ENCODE measurements at places on chromosomes 7 and 10. TPM values are rescaled to one million over a fixed set of nuclear protein-coding genes. Genes with fewer than 3 reads are reported as not detected.

DNA sequence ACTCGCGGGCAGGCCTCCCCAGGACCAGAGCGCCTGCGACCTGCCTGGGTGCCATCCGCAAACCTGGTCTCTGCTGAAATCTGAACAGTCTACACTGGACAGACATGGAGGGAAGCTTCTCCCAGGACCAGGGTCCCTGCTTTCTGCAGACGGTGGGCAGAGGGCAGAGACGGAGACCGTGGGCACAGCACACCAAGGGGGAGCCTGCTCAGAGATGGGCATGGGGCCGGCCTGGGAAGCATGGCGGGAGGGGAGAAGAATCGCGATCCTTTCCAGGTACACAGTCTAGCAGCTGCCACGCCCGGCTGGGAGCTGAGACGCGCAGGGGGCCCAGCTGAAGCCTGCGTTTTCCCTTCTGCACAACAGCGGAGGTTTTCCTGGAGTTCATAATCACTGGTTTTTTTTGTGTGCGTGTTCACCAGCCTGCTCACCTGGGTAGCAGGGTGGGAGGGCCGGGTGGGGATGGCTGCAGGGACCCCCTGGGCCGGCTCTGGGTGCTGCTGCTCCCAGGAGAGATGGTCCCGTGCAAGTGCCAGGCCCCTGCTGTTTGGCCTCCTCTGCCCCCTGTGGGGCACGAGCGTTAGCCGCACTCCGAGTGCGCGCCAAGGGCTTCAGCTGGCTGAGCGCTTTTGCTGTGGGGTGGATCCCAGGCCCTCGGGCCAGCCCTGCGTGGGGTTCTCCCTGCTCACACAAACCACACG is 448.8 kb downstream of the DNAJB6 start:
- DNase-seq, result no peak

GRCh38 chr10:45257600-45257999 is 57.8 kb downstream of the OR13A1 start:
- DNase-seq, result no peak

GRCh38 chr7:2214636-2215035 is 18.1 kb downstream of the MAD1L1 start:
- DNase-seq, result no peak

GRCh38 chr10:10043083-10043482 is 974.6 kb upstream of the CELF2 start:
- no peak for DNase-seq

Gene ASAH2
- 3.0 TPM for total RNA-seq

Gene UBE2D1
- 12.1 TPM for total RNA-seq

GRCh38 chr10:122282909-122283308 is 11.8 kb downstream of the BTBD16 start:
- no peak for DNase-seq

Gene WDR86
- total RNA-seq, result not detected

GRCh38 chr10:118918587-118918986 is 110.9 kb upstream of the NANOS1 start:
- DNase-seq, result peak; percentile 9

DNA sequence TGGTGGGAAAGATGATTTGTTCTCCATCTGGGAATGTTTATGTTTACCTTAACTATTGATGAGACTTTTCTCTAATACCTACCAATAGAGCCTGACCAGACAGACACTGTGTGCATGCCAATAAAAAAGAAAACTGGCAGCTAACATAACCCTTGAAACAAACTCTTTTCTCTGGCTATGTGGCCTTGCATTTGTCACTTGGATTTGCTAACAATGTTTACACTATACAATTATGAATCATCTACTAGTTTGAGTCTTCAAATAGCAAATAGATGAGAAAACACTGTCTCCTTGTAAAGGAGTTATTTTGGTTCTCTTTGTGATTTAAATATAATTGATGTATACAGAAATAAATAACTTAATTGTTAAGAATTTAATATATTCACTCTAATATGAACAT is 273.1 kb downstream of the SEMA3D start:
- peak; percentile 2 for DNase-seq

Gene PLXDC2
- 0.27 TPM for total RNA-seq

Gene SP8
- not detected for total RNA-seq

Gene TEX36
- total RNA-seq, result not detected

- DNase-seq, result no peak
These were observed 225.3 kb upstream of the RHOBTB1 start for GRCh38 chr10:61169294-61169693.

DNA sequence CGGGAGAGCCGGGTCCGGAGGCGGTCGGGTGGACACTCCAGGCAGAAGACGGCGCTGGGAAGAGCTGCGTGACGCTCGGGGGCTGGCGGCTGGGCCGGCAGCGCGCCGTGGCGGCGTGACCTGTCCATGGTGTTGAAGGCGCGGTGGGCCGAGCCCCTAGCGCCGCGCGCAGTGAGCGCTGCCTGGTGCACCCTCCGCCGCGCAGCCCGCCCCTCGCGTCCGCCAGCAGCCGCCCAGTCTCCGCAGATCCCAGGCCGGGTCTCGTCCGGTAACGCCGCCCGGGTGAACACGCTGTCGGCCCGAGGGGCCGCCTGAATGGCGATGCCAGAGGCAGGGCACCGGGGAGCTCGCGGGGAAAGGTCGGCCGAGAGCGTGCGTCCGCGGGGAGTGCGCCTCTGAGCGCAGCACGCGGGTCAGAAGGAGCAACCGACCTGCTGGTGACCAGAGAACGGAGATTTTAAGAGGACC is 657 bp upstream of the TMEM178B start:
- no peak for DNase-seq

- DNase-seq, result peak; percentile 83
These were observed 1.5 kb upstream of the LOXL4 start for GRCh38 chr10:98269435-98269912.

GRCh38 chr10:43846968-43847367 is 198.3 kb upstream of the ZNF32 start:
- DNase-seq, result no peak

GRCh38 chr7:137956183-137956582 is 45.7 kb downstream of the CREB3L2 start:
- no peak for DNase-seq

Gene SLC35B4
- 28.3 TPM for total RNA-seq

Gene EEPD1
- total RNA-seq, result 6.2 TPM

DNA sequence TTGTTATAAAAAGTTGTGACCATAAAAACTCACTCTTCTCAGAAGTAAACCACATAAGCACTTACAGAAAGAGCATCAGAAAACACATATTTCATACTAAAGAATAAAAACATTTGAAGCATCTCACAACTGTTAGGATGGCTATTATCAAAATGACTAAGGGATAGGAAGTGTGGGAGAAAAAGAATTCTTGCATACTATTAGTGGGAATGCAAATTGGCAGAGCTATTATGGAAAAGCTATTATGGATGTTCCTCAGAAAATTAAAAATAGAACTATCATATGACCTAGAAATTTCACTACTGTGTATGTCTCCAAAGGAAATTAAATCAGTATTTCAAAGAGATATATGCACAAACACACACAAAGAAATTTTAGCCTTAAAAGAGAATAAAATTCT is 25.2 kb upstream of the POT1 start:
- no peak for DNase-seq

- DNase-seq, result no peak
These were observed 141.4 kb upstream of the FOXP2 start for GRCh38 chr7:114273218-114273617.

GRCh38 chr7:93757426-93757825 is 133.1 kb downstream of the TFPI2 start:
- DNase-seq, result peak; percentile 11

Measured in HT1080 (cell line).